Stimulated activated CD4-positive, alpha-beta T cell treated with anti-CD3 and anti-CD28 coated beads, Interleukin-1b, Interleukin-23, amount 100 ng/mL, for 24 hours (primary cell): ENCODE measurements at places on chromosomes 4 and X.

- no peak for DNase-seq
Measured at GRCh38 chrX:50002067-50002714, 79.8 kb downstream of the CLCN5 start.

DNA sequence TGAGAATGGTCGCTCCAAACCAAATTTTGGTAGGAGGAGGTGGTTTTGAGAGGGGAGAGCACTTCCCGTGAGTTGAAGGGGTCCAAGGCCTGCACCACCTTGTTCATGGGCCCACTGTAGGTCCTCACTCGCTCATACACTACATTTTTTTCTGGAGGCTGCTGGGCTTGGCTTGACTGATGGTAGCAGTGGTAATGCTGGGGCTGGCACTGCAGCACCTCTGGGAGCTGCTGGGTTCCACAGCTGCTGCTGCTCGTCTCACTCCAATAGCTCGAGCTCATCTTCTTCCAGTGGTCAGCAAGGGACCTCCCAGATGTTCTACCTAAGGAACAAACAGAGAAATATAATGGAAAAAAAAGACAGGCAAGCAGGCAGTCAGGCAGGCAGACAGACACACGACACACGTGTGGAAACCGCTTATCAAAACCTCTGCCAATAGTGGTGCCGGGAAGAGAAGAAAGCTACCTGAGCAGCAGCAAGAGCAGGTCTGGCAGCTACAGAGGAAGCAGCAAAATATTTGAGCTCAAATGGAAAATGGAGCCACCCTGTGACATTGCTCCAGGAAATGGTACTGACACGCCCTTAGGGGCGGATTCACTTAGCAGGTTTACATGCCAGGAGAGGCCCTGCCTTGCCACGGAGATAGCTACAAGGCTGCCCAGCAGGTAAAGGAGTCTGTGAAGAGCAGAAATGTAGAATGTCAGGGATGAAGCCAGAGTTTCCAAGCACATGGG lies at the start of gene POF1B:
TSS of gene POF1B (minus strand) at position 492 of the 734 bp plus-strand sequence. CDS start at position 281, 211 bp downstream.
- DNase-seq, result no peak

- no peak for DNase-seq
Measured at GRCh38 chr4:710116-710515, 4.5 kb downstream of the PCGF3 start.

DNA sequence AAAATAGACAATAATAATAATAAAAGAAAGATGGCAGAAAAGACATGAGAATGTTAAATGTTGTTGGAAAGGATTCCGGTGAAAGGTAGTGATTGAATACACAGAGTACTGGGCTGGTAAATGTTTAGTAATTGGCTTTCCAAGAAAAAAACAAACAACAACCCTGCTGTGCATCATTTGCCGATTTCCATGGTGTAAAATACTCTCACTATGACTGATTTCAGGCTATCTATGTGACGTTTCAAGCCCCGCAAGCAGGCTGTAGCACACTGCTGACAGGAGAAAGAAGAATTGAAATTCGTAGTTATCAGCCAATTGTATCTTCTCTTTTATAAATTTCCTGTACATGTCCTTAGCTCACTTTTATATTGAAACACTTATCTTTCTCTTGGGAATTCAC lies 13.6 kb upstream of the SEPTIN6 start:
- DNase-seq, result no peak

DNA sequence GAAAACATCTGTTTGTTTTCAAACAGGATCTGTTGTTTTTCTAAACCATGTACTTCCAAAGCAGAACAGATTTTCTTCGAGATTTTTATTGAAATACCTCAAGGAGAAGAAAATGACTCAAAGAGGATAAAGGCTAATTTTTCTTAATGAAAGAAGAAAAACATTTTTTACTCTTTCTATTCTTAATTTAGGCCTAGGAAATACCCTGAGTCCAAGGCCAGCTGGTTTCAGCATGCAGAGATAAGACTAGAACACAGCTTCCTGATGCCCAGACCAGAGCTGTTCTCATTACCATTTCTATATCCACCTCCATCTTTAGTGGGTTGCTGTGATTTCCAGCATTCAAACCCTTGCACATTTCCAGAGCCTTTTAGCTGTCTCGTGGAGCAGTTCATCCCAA lies 18.3 kb downstream of the GAB1 start:
- DNase-seq, result no peak

DNA sequence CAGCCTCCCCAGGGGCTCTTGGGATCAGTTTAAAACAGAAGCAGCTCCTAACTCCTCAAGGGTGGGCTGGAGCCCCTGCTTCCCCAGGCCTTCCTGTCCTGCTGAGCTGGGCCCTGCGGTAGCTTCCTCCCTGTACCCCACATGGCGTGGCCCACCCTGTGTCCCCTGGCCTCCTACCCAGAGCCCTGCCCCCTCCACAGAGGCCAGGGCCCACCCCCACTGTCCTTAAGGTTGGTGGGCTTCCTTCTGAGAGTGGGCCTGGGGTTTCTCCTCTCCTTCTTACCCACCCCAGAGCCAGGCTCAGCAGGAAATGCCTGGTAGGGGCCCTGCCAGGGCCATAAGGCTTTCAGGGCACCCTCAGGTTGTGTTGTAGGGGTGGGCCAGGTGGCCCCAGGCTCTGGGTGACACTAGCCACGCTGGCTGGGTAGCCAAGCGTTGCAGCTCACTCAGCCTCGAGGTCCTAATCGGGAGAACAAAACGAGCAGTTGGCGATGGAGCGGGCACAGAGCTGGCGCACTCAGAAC lies 11.6 kb downstream of the SH3BP2 start:
- no peak for DNase-seq

DNA sequence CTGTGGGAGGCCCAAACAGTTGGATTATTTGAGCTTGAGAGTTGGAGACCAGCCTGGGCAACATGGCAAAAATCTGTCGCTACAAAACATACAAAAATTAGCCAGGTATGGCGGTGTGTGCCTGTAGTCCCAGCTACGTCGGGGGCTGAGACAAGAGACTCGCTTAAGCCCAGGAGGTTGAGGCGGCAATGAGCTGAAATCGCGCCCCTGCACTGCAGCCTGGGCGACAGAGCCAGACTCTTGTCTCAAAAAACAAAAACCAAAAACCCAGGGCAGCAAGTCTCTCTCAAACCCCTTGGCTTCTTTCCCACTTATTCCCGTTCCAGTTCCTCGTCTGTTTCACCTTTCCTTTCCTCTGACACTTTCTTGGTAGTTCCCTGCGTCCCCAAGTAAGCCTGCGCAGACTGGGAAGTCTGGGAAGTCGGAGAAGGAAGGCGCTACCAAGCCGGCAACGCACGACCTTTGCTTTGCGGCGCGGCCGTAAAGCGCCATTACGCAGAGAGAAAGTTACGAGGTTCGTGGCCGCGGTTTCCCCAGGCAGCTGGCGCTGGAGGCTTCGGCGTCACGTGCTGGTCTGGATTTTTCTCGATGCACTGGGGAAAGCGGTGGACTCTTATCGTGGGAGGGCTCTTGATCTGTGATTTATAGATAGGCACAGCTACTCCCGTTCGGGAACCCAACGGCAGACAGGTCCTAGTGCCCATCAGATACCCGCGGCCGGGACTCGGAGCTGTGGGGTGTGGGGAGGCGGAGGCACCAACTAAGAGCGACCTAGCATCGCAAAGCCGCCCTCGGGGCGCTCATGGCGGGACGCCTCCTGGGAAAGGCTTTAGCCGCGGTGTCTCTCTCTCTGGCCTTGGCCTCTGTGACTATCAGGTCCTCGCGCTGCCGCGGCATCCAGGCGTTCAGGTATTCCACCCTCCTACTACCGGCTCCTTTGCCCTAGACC lies at the start of gene NUDT9:
TSS of gene NUDT9 (plus strand) at position 470 of the 949 bp plus-strand sequence. CDS start at position 803, 333 bp downstream.
- DNase-seq, result peak; percentile 62

DNA sequence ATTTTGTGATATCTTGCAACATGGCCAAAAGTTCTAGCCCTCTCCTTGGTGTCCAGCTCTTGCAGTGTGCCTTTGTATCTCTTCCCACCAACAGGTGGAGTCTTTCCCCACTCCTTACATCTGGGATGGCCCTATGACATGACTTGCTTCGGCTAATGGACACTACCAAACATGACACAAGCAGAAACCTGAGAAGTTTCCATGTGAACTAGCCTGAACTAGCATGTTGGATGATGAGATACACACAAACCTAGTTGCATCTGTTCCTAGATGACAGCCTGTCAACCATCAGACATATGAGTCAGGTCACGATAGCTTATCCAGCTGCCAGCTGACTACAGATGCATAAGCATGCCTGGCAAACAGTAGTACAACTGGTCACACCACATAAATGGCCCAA lies 207.5 kb upstream of the FTHL17 start:
- no peak for DNase-seq

DNA sequence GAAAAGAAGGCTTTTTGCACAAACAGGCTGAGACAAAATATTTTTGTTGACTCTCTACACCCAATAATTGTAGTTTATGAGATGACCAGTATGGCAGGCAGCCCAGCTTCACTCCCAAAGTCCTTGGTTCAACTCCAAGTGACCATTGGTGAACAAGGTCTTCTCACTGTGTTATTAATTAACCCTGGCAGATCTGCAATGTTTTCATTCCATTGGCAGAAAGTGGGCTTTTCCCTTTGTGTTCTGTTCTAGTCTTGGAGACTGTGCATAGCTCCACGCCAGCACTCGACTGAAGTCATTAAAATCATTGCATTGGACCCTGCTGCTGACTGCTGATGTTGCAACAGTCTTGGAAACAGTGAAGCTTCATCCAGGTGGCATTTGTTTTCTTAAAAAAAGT lies 277.3 kb upstream of the HAND2 start:
- DNase-seq, result no peak

- no peak for DNase-seq
Measured at GRCh38 chr4:176817204-176817603, 24.5 kb upstream of the VEGFC start.

DNA sequence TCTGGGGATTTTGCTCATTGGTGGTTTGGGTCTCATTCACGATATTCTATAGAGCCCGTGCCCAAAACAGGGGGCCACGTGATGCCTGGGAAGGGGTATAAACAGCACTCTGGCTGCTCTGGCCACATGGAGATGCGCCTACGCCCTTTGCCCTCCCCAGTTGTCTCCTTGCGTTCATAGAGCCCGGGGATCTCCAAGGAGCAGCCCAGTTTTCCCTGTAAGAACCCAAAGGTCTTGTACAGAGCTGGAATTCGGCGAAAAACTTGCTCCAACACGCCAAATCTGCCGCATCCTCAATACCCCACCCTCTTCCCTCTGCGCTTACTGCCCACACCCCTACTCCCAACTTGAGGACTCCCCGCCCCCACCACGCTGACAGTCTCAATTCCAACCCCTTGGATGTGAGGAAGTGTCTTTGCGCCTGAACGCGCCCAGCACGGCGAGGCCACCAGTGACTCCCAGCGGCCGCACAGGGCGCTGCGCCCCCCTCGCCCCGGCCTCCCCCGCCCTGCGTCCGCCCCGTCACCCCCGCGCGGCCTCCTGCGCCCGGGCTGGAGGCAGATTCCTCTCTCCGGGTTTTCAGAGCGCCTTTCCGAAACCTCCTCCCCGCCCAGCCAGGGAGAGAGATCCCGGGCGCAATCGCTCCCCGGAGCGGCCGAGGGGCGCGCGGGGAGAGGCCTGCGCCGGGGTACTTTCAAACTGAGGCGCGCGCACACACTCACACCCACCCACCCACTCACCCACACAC lies at the start of gene NHS:
TSS of gene NHS (plus strand) at position 582 of the 748 bp plus-strand sequence. CDS start 558 bp downstream, outside the sequence.
- DNase-seq, result no peak

DNA sequence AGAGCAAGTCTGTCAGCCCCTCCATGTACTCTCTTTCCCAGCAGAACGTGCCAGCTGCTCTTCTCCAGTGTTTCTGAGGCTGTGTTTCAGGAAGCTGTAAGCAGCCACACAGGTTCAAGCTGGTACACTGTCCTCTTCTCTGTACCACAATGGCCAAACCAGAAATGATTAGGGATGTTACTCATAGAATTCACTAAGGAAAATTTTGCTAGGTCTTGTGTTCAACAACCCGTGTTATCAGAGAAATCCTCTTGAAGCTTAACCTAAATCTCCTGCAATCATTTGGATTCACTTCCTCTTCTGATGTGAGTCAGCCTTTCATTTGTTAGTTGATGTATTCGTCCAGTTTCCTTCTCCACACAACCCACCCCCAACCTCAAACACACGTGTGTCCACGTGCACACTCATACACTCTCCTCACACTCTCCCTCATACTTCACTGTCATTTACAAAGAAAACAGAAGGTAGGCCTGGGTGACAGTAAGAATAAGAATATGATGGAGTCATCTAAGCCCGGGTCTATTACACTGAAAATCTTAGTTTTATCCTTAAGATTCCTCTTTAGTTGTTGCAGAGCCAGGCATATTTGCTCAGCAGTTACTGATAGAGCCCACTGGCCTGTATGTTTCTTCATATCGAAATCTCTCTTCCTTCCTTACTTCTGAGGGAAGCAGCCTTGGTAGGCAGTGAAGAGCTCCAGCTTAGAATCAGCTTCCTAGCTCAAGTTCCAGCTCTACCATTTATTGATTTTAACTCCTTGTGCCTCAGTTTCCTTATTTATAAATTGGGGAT lies 63.4 kb downstream of the DCUN1D4 start:
- no peak for DNase-seq

DNA sequence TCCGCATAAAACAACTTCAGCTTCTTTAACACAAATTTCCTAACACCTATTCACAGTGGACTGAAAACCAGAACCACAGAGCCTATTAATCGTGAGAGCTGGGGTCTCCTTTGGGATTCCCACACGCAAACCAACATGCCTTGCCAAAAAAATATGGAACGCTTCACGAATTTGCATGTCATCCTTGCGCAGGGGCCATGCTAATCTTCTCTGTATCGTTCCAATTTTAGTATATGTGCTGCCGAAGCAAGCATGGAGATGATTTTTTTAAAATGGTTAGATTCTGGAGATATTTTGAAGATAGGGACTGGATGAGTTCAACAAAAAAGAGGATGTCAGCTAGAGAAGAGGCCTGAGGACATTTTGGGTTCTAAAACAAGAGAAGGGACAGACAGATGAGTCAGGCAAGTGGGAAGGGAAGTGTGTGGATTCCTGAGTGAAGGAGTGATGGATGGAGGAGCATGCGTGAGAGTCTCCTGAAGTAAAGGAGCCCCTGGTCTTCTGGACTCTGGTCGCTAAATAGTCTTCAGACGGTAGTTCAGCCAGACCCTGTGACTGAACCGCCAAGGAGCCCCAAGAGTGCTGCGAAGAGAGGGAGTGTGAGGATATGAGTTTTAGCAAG lies 9.5 kb upstream of the GATA1 start:
- DNase-seq, result no peak

GRCh38 chr4:337932-338758 lies 531 bp downstream of the ZNF141 start:
- DNase-seq, result peak; percentile 30

DNA sequence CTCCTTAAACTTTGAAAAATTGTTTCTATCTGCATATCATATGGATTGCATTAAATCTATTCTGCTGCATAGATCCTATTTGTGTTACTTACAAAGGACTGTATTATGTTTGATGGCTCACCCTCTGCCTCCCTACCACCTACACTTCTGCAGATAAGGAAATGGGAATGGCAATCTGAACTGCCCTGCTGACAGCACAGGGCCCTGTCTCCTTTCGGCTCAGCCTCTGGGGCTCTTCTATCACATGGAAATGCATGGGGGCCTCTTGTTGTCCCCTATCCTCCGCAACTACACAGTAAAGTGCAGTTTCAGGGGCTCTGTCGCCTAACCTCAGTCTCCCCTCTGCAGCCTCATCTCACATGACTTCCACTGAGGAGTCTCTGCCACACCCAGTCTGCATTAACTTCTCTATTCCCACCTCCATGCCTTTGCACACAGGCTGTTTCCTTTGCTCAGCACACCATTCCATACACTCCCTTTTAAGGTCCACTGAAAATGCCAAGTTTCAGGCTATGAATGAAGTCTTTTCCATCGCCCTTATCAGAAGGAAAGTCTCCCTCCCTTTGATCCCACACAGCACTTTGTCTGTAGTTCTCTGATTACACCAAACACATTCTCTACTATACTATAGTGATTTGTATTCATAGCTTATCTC lies 12.5 kb downstream of the RELL1 start:
- no peak for DNase-seq

- peak; percentile 3 for DNase-seq
Measured at GRCh38 chr4:127632420-127633403, at the start of gene INTU. Gene INTU (plus strand): TSS chr4:127632957. CDS start chr4:127633035, 78 bp downstream.

- DNase-seq, result no peak
Measured at GRCh38 chrX:118464501-118464900, 31.1 kb upstream of the DOCK11 start.
